Inflammatory macrophage treated with lipopolysaccharide for 1 hour (primary cell): ENCODE measurements at places on chromosomes 3 and 15.

DNA sequence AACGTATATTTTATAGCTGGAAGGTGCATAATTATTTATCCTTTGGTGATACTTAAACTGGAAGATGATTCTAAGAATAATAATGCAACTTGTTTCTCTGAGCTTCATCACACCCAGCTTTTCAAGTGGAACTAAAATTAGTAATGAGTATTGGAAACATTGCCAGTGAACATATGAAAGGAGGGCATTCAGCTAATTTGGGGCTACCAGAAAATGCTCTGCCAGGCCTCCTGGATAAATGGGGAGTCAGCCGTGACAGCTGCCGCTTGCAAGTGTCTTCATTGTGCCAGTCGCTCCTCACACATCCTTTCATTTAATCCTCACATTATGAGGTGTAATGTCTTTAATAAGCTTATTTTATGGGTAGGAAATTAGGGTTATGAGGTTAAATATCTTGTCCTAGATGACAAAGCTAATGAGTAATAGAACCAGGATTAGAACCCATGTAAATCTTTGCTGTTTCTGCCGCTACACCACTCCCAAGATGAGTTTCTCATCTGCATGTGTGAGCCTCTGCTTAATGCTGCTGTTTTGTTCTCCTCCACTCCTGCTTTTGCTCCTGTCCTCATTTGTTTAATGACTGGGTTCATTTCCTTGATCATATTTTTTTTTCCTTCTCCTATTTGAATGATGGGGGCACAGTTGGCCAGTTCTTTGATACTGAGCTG lies 155.7 kb downstream of the PLCL2 start:
- DNase-seq = no peak

GRCh38 chr3:181488536-181488935 lies 223.2 kb upstream of the SOX2 start:
- no peak for DNase-seq

- DNase-seq = no peak
These were observed 5.6 kb upstream of the PYDC2 start for GRCh38 chr3:191455257-191455952.

GRCh38 chr3:126155819-126156218 lies 24.6 kb downstream of the ALDH1L1 start:
- no peak for DNase-seq

- DNase-seq = no peak
These were observed 8.8 kb downstream of the STOML1 start for GRCh38 chr15:73983211-73983727.

GRCh38 chr15:46174122-46174521 lies 539.3 kb downstream of the SQOR start:
- no peak for DNase-seq
